Progenitor cell of endocrine pancreas (in vitro differentiated cells): ENCODE measurements at places on chromosomes 5 and 9. TPM values are rescaled to one million over a fixed set of nuclear protein-coding genes. Genes with fewer than 3 reads are reported as not detected.
A peak's percentile ranks its signal among the peaks of the same experiment; 100 is the strongest.

LECT2 gene
- not detected in 2 replicates for total RNA-seq

PCDHGB4 gene
- total RNA-seq = 16.1 and 17.0 TPM in 2 replicates

LCP2 gene
- not detected in 2 replicates for total RNA-seq

ANKRD20A1 gene
- 1.6 and 2.2 TPM in 2 replicates for total RNA-seq

BARHL1 gene
- not detected in 2 replicates for total RNA-seq

COL15A1 gene
- not detected in 2 replicates for total RNA-seq

C5orf58 gene
- total RNA-seq = not detected in 2 replicates

ZNF879 gene
- total RNA-seq = 7.9 and 10.3 TPM in 2 replicates

DNA sequence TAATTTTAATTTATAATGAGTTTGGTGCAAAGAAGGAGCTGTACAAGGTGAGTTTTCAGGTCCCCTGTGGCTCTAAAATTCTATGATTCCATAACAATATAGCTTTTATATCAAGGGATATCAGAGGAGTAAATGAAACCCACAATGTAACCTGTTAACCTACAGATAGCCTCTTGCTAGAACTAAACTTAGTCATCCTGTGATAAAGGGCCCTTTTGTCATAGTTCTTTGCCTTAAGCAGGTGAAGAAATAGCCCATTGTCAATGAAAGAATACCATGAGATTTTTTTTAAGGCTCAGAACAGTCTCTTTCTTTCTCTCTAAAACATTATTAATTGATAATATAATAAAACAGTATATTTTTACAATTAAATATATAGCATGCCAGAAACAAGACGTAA, 127.8 kb downstream of the NFIB start:
- H3K36me3 ChIP-seq = no peaks in the 10 kb centered on the region
- peaks cover 10% of the 10 kb centered on the region for H3K4me1 ChIP-seq
- H3K27ac ChIP-seq = no peak overlapping the region

GRCh38 chr5:154236011-154236410, 45.5 kb downstream of the GALNT10 start:
- DNase-seq = no peak
- no peak overlapping the region for H3K4me3 ChIP-seq
- H3K27ac ChIP-seq = no peak overlapping the region

DNA sequence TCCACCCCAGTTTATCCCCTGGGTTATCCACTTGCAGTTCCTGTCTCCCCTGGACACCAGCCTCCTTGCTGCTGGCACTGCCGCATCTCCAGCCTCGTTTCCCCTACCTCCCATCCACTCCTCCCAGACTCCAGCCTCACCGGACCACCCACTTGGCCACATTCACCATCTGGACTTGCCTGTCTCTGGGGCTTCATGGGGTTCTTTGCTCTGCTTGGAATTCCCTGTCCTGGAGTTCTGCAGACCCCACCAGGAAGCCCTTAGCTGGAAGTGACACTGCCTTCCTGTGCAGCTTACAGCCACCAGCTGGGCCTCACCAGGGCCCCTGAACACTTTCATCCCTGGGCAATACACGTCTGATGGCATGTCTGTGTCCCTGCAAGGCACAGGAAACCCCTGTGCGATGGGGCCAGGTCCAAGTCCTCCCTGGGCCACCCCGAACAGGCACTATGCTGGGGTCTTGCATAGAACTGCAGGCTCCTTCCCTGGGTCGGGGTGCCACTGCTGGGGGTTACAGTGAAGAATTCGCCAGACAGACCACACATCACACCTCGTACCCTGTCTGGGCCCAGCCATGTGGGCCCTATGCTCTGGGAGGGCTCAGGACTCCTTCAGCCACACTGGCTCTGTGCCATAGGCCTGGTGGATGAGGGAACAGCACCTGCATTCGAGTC, 3.0 kb downstream of the FLT4 start:
- no peaks in the 10 kb centered on the region for H3K36me3 ChIP-seq
- H3K4me3 ChIP-seq = no peak overlapping the region
- peaks cover 5% of the 10 kb centered on the region for H3K4me1 ChIP-seq
- H3K27ac ChIP-seq = no peak overlapping the region
- DNase-seq = no peak
- H3K27me3 ChIP-seq = peaks cover 81% of the 10 kb centered on the region

- H3K36me3 ChIP-seq = no peaks in the 10 kb centered on the region
- H3K4me1 ChIP-seq = no peaks in the 10 kb centered on the region
- H3K27ac ChIP-seq = no peak overlapping the region
- no peaks in the 10 kb centered on the region for H3K27me3 ChIP-seq
- H3K4me3 ChIP-seq = no peak overlapping the region
Observed at GRCh38 chr5:54589786-54590185, 72.2 kb downstream of the SNX18 start.

- H3K4me3 ChIP-seq = no peak overlapping the region
- no peak for DNase-seq
- no peaks in the 10 kb centered on the region for H3K4me1 ChIP-seq
- peaks cover 4% of the 10 kb centered on the region for H3K27me3 ChIP-seq
Observed at GRCh38 chr5:73587923-73588322, 22.4 kb downstream of the UTP15 start.

GRCh38 chr5:89191374-89191773, 308.4 kb upstream of the MEF2C start:
- H3K27ac ChIP-seq = no peak overlapping the region
- no peaks in the 10 kb centered on the region for H3K36me3 ChIP-seq
- H3K27me3 ChIP-seq = no peaks in the 10 kb centered on the region
- H3K4me1 ChIP-seq = peaks cover 9% of the 10 kb centered on the region
- no peak overlapping the region for H3K4me3 ChIP-seq

DNA sequence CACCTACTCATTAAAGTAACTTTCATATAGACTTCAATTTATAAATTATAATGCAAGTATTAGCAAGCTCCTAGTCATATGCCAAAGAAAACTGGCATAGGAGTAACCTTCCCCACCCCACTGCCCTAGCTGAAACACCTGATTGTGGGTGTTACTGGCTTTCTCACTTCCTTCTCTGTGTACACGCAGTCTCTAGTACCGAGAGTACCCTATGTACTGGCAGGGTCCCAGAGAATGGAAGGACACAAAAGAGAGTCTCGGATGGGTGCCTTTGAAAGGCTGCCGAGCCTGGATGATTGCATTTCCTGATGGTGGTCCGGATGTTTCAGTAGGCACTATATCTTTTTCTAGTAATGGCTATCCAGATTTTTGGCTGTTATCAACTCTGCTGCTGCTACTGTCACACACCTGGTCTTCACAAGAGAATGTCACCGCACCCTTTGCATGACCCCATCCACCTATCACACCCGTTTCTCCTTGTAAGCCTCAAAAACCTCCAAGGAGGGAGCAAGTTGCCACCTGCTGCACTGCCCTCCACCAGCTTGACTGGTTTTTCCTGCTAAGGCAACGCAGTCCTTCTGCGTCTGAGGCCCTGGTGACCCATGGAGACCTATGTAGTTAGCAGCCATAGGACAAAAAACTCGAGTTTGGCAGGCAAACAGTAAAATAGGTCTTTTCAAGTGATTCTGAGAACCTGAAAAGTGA, 53.8 kb upstream of the CLINT1 start:
- peaks cover 30% of the 10 kb centered on the region for H3K4me1 ChIP-seq
- H3K36me3 ChIP-seq = no peaks in the 10 kb centered on the region
- no peaks in the 10 kb centered on the region for H3K27me3 ChIP-seq
- no peak for DNase-seq
- peak overlapping the region; percentile 90 for H3K27ac ChIP-seq

- no peak for DNase-seq
- no peaks in the 10 kb centered on the region for H3K36me3 ChIP-seq
- H3K27ac ChIP-seq = no peak overlapping the region
- no peak overlapping the region for H3K4me3 ChIP-seq
Observed at GRCh38 chr5:56529666-56530430, 285.5 kb upstream of the MAP3K1 start.

DNA sequence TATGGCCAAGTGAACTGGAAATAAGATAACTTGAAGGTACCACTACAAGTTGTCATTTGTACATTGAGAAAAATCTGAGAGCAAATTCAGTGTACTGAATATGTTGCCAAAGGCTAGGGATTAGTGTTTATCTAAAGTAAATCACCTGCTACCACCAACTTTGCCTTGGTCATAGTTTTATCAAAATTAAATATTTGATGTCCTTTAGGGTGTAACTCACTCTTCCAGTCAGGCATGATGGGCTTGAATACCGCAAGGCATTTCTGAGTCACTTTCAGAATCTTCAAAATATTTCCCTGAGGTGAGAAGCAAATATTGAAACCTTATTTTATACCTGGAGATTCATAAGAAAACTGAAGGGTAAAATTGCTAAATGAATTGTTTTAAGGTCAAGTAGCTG, 1338.6 kb upstream of the ACO1 start:
- no peaks in the 10 kb centered on the region for H3K36me3 ChIP-seq
- H3K4me1 ChIP-seq = peaks cover 9% of the 10 kb centered on the region
- H3K4me3 ChIP-seq = no peak overlapping the region
- no peak overlapping the region for H3K27ac ChIP-seq

GRCh38 chr5:128257076-128257475, 173.5 kb downstream of the SLC12A2 start:
- no peak for DNase-seq
- no peak overlapping the region for H3K4me3 ChIP-seq
- H3K27me3 ChIP-seq = no peaks in the 10 kb centered on the region
- H3K36me3 ChIP-seq = no peaks in the 10 kb centered on the region
- no peak overlapping the region for H3K27ac ChIP-seq
- H3K4me1 ChIP-seq = no peaks in the 10 kb centered on the region
